ENCODE measurements at places on chromosomes 5 and 9.

DNA sequence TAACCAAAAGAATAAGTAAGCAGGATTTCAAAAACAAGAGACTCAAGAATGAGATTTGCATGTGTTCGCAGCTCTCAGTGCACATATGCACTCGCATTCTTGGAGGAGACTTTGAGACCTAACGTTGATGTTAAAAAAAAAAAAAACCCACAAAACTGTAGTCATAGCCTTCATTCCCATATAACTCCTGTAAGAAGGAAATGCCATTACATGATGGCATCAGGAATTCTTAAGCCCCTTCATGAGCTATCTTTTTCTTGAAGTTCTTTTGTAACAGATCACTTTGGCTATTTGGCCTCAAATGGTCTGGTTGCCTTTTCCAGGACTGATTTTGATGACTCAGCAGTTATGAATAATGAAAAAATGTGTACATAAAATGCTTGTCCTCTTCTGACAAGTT lies 113.8 kb downstream of the ALDH1A1 start:
- DNase-seq, result no peak

DNA sequence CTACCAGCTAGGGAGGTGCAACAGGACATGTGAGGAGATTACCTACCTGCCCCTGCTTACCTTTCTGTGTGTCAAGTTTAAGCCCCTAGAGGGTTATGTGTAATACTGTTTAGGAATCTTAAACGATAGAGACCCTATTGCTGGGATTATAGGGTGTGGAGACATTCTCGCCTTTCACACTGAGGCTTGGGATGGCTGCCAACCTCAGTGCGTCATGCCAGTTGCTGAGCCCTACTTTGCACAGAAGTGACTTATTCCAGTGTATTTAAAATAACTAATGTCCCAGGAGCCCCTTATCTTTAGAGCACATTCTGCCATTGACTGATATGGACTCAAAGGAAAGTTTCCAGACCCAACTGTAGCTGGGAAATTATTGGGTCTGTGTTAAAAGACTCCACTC lies 76.6 kb upstream of the XPA start:
- DNase-seq, result no peak

- no peak for DNase-seq
These were observed 81.2 kb upstream of the CCDC112 start for GRCh38 chr5:115377468-115378217.

DNA sequence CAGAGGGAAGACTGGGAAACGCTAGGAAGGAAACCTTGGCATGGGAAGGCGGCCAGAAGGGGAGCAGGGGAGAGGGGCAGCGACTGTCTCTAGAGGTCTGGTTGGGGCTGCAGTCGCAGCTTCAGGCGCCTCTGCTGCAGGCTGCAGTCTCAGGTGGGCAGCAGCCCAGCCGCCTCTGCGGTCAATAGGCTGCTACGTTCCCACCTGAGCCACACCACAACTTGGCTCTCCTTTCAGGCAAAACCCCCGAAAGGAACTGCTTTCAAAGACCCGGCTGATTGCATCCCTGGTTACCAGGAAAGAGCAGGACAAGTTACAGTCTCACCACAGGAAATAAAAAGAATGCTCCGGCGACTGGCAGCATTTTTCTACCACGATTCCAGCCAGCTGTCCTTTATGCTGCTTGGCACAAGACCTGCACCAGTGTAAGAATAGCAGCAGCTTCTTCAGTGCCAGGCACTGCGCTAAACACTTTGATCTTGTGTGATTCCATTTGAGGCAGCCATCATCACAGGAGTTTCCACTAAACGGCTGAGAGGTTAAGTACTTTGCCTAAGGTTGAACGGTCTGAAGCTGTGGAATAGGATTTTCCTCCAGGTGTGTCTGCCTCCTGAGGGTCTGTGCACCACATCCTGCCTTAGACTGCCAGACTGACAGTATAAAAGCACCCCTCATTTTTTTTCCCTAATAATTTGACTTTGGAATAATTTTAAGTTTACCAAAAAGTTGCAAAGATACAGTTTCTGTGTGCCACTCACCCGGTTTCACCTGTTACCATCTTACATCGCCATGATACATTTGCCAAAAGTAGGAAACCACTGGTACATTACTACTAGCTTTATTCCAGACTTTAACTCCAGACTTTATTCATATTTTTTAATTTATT lies 7.5 kb downstream of the RPS14 start:
- no peak for DNase-seq

GRCh38 chr5:23385036-23385435 lies 122.4 kb upstream of the PRDM9 start:
- DNase-seq, result no peak

All from activated CD4-positive, CD25-positive, alpha-beta regulatory T cell treated with anti-CD3 and anti-CD28 coated beads, Interleukin-2, amount 50 U/mL, for 72 hours (primary cell).